Activated CD4-positive, alpha-beta T cell treated with anti-CD3 and anti-CD28 coated beads for 36 hours (primary cell): ENCODE measurements at places on chromosomes 16 and 17. TPM values are rescaled to one million over a fixed set of nuclear protein-coding genes. Genes with fewer than 3 reads are reported as not detected.
A peak's percentile ranks its signal among the peaks of the same experiment; 100 is the strongest.

The MYH8 gene
- not detected for total RNA-seq

DNA sequence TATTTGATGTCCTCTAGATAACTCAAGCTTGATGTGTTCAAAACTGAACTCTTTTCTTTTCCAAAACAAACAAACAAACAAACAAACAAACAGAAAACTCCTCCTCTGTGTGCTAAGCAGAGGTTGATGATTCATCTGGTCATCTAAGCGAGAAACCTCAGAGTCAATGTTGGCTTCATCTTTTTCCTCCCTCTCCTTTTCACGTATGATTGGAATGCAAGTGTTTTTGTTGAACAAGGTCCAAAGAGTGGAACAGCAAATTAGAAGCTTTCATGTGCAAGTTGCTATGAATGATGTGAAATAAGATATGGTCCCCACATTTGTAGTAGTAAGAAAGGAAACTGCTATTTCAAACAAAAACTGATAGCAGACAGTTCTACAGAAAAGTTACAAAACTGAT lies 52.5 kb downstream of the TBX4 start:
- no peak overlapping the region for H3K4me3 ChIP-seq
- H3K4me1 ChIP-seq = no peaks in the 10 kb centered on the region
- H3K36me3 ChIP-seq = no peaks in the 10 kb centered on the region

- no peak for DNase-seq
- peaks cover 55% of the 10 kb centered on the region for H3K36me3 ChIP-seq
- H3K27me3 ChIP-seq = no peaks in the 10 kb centered on the region
- no peak overlapping the region for H3K4me3 ChIP-seq
Measured at GRCh38 chr16:87836844-87837581, 32.3 kb downstream of the SLC7A5 start.

- DNase-seq = no peak
- H3K36me3 ChIP-seq = peaks cover 3% of the 10 kb centered on the region
- H3K4me1 ChIP-seq = peaks cover 80% of the 10 kb centered on the region
- H3K27ac ChIP-seq = peak overlapping the region; percentile 96
- no peaks in the 10 kb centered on the region for H3K27me3 ChIP-seq
Measured at GRCh38 chr17:59362811-59363205, 31.4 kb downstream of the YPEL2 start.

- no peaks in the 10 kb centered on the region for H3K4me1 ChIP-seq
- peaks cover 5% of the 10 kb centered on the region for H3K27me3 ChIP-seq
- H3K36me3 ChIP-seq = no peaks in the 10 kb centered on the region
- no peak for DNase-seq
- no peak overlapping the region for H3K27ac ChIP-seq
Measured at GRCh38 chr16:79510879-79511278, 89.7 kb downstream of the MAF start.

- no peaks in the 10 kb centered on the region for H3K36me3 ChIP-seq
- no peak for DNase-seq
- no peaks in the 10 kb centered on the region for H3K4me1 ChIP-seq
- peaks cover 34% of the 10 kb centered on the region for H3K27me3 ChIP-seq
- no peak overlapping the region for H3K4me3 ChIP-seq
- H3K27ac ChIP-seq = no peak overlapping the region
Measured at GRCh38 chr17:50244771-50245170, 29.5 kb upstream of the TMEM92 start.

The TEKT1 gene
- not detected for total RNA-seq

DNA sequence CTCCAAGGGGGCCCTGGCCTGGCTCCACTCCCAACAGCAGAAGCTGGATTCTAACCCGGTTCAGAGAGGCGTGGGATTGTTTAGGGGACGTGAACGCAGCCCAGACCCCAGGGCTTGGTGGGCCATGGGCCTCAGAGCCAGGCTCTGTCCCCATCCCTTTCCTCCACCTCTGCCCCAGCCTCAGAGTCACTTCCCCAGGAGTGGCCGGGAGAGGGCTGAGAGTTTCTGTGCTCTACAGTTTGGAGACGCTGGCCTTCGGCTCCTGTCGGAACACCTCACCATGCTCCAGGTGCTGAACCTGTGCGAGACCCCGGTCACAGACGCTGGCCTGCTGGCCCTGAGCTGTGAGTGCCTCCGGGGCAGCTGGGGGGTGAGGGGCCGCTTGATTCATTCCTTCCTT lies 73.8 kb upstream of the PLCG2 start:
- no peak for DNase-seq
- no peaks in the 10 kb centered on the region for H3K4me1 ChIP-seq
- H3K4me3 ChIP-seq = no peak overlapping the region
- peaks cover 24% of the 10 kb centered on the region for H3K36me3 ChIP-seq
- no peaks in the 10 kb centered on the region for H3K27me3 ChIP-seq

GRCh38 chr16:17984810-17985209 lies 351.7 kb downstream of the NPIPA8 start:
- no peaks in the 10 kb centered on the region for H3K36me3 ChIP-seq
- H3K4me1 ChIP-seq = no peaks in the 10 kb centered on the region
- no peak overlapping the region for H3K4me3 ChIP-seq
- H3K27me3 ChIP-seq = peaks cover 2% of the 10 kb centered on the region
- no peak overlapping the region for H3K27ac ChIP-seq
- no peak for DNase-seq

The MEAK7 gene
- 8.9 TPM for total RNA-seq

- peaks cover under 1% of the 10 kb centered on the region for H3K27me3 ChIP-seq
- H3K4me1 ChIP-seq = no peaks in the 10 kb centered on the region
- no peak overlapping the region for H3K27ac ChIP-seq
- no peak overlapping the region for H3K4me3 ChIP-seq
- DNase-seq = no peak
Measured at GRCh38 chr17:68870976-68871375, 84.2 kb downstream of the ABCA8 start.

DNA sequence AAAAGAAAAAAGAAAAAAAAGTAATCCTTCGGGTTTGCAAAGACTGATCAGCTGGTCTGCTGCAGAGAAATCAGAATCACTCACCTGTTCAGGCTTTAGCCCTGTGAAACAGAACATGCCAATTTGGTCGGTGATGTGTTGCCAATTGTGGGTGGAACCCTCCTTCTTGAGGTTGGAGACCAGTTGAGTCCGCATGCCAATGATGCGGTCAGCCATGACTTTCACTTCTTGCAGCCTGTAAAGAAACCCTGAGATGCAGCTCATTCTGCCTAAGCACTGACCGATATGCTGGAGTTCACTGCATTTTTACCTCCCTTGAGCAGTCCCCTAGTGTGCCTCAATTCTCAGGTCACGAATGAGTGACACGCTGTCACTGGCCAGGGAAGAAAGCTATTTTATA lies 24.8 kb upstream of the SLC38A7 start:
- DNase-seq = no peak
- H3K27me3 ChIP-seq = no peaks in the 10 kb centered on the region
- no peak overlapping the region for H3K4me3 ChIP-seq
- no peak overlapping the region for H3K27ac ChIP-seq
- H3K4me1 ChIP-seq = no peaks in the 10 kb centered on the region

- no peaks in the 10 kb centered on the region for H3K4me1 ChIP-seq
- no peaks in the 10 kb centered on the region for H3K36me3 ChIP-seq
- H3K27ac ChIP-seq = no peak overlapping the region
- no peak for DNase-seq
Measured at GRCh38 chr17:33561569-33562334, 268.7 kb upstream of the ASIC2 start.

The CTRB2 gene
- not detected for total RNA-seq

The HOXB9 gene
- total RNA-seq = 2.5 TPM

DNA sequence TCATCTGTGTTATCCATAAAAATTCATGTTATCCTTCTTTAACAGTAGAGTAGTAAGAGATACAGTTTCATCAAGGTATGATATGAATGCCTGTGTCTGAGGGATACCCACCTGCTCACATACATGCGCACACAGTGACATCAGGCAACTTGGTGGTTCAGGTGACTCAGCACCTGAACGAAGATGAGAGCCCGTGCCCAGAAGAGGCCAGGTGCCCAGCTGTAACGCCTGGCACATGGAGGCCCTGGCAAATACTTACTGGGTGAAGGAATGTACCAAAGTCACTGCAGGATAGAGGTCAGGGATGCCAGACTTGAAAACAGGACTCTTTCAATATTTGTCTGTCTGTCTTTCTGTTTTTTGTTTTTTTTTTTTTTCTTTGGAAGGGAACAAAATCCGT lies 72.6 kb upstream of the LGALS9 start:
- no peaks in the 10 kb centered on the region for H3K27me3 ChIP-seq
- DNase-seq = no peak
- peaks cover 13% of the 10 kb centered on the region for H3K4me1 ChIP-seq
- no peak overlapping the region for H3K4me3 ChIP-seq
- H3K36me3 ChIP-seq = peaks cover 52% of the 10 kb centered on the region

- H3K27ac ChIP-seq = no peak overlapping the region
- no peak overlapping the region for H3K4me3 ChIP-seq
Measured at GRCh38 chr17:51803161-51803560, 355.4 kb downstream of the CA10 start.

DNA sequence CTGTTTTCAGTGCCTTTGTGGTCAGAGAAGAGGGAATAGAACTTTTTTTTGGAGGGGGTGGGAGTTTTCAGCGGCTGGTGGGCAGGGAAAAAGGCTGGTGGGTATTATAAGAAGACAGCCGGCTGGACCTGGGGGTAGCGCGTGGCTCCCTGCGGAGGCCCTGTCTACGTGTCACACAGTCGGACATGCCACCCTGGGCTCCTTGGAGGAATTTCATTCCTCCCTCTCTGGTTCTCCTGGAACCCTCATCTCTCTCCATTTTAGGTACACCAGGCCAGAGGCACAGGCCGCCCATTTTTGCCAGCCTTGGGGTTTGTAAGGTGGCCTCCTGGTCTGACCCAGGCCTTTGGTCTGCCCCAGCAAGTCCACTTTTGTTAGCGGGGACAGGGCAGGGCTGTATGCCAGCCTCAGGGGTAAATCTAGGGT lies 908 bp downstream of the FKBP10 start:
- H3K27ac ChIP-seq = no peak overlapping the region
- H3K4me1 ChIP-seq = peaks cover 22% of the 10 kb centered on the region
- H3K4me3 ChIP-seq = no peak overlapping the region
- DNase-seq = no peak

The HP gene
- not detected for total RNA-seq

The ITGAD gene
- total RNA-seq = not detected

DNA sequence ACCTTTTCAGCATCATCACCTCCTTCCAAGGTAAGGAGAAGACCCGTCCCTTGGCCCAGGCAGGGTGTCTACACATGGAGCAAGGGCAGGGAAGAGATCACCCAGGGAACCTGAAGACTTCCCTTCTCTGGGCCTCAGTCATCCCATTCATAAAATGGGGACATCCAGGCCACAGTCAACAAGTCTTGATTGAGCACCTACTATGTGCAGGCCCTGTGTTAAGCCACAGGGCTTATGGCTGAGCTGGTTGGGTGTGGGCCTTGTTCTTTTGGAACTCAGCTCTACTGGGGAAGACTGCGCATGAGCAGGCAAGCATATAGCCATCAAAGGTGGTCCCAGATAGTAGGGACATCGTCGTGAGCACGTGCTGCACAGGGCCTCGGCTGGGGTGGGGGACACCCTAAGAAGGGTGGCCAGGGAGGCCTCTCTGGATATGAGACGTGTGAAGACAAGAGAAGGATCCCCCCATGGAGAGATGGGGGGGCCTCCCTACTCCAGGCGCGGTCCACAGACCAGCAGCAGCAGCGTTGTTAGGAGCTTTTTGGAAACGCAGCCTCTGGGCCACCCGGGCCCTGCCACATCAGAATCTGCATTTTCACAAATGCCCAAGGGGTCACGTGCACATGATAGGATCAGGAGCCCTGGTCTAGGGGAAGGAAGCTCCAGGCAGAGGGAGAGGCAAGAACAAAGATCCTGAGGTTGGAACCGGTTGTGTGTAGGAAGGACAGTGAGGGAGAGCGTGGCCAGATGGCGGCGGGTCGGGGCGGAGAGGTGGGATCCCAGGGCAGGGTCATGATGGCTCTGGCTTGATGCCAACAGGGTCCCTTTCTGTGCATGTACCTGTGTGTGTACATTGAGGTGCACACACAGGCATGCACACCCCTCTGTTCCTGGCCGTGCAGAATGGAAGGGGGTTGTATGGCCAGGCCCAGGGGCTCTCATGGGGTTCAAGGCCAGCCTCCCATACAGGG lies 5.9 kb upstream of the ADGRG3 start:
- H3K36me3 ChIP-seq = no peaks in the 10 kb centered on the region
- no peak overlapping the region for H3K27ac ChIP-seq
- no peaks in the 10 kb centered on the region for H3K27me3 ChIP-seq
- no peaks in the 10 kb centered on the region for H3K4me1 ChIP-seq
- H3K4me3 ChIP-seq = no peak overlapping the region

The C16orf86 gene
- total RNA-seq = 2.4 TPM

DNA sequence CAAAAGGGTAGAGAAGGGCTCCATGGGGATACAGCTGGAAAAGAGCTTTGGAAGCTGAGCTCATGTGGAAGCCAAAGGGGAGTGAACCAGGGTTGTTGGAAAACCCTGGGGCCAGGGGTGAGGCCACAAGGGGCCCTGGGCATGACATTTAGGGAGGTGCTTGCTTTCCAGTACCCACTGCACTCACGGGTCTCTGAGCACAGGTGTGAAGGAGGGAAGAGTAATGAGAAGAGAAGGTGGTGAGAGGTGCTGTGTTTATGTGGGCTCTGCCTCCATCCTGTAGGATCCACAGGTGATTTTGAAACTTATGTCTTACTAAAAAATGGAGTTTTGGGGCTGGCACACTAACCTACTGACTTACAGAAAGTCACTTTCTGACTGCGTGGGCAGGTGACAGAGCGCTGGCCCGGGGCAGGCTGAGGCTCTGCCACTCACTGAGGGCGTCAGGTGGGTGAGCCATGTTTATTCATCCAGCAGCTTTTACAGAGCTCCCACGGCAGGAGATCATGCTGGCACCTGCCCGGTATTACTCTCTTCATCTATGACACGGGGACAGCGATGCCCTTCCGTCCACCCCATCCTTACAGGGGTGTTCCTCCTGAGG lies 18.9 kb downstream of the KSR1 start:
- peak; percentile 88 for DNase-seq
- H3K4me1 ChIP-seq = peaks cover 94% of the 10 kb centered on the region
- peaks cover 16% of the 10 kb centered on the region for H3K36me3 ChIP-seq
- peak overlapping the region; percentile 46 for H3K4me3 ChIP-seq
- H3K27me3 ChIP-seq = no peaks in the 10 kb centered on the region

The HBM gene
- not detected for total RNA-seq

The SLC5A11 gene
- total RNA-seq = not detected

The BEAN1 gene
- not detected for total RNA-seq

GRCh38 chr17:68295086-68295485 lies 3.8 kb downstream of the ARSG start:
- peaks cover 52% of the 10 kb centered on the region for H3K4me1 ChIP-seq
- no peak overlapping the region for H3K4me3 ChIP-seq
- H3K27ac ChIP-seq = peak overlapping the region; percentile 13
- no peaks in the 10 kb centered on the region for H3K27me3 ChIP-seq

GRCh38 chr16:74451951-74452758 lies 30.9 kb upstream of the CLEC18B start:
- no peak for DNase-seq
- H3K4me3 ChIP-seq = no peak overlapping the region
- no peak overlapping the region for H3K27ac ChIP-seq
- H3K27me3 ChIP-seq = no peaks in the 10 kb centered on the region
- peaks cover 38% of the 10 kb centered on the region for H3K36me3 ChIP-seq
- H3K4me1 ChIP-seq = no peaks in the 10 kb centered on the region

The RHBDF1 gene
- total RNA-seq = 0.40 TPM

The TSPOAP1 gene
- total RNA-seq = 11.8 TPM

- H3K4me3 ChIP-seq = no peak overlapping the region
- no peak for DNase-seq
- no peak overlapping the region for H3K27ac ChIP-seq
- H3K4me1 ChIP-seq = no peaks in the 10 kb centered on the region
- no peaks in the 10 kb centered on the region for H3K36me3 ChIP-seq
Measured at GRCh38 chr16:73033271-73033998, 14.5 kb downstream of the ZFHX3 start.

The SPDYE4 gene
- not detected for total RNA-seq

- no peaks in the 10 kb centered on the region for H3K4me1 ChIP-seq
- peaks cover 27% of the 10 kb centered on the region for H3K27me3 ChIP-seq
- DNase-seq = no peak
- no peak overlapping the region for H3K4me3 ChIP-seq
Measured at GRCh38 chr17:33838281-33838680, 416.8 kb upstream of the CCL2 start.
